ENCODE measurements at places on chromosomes 2 and 18.

DNA sequence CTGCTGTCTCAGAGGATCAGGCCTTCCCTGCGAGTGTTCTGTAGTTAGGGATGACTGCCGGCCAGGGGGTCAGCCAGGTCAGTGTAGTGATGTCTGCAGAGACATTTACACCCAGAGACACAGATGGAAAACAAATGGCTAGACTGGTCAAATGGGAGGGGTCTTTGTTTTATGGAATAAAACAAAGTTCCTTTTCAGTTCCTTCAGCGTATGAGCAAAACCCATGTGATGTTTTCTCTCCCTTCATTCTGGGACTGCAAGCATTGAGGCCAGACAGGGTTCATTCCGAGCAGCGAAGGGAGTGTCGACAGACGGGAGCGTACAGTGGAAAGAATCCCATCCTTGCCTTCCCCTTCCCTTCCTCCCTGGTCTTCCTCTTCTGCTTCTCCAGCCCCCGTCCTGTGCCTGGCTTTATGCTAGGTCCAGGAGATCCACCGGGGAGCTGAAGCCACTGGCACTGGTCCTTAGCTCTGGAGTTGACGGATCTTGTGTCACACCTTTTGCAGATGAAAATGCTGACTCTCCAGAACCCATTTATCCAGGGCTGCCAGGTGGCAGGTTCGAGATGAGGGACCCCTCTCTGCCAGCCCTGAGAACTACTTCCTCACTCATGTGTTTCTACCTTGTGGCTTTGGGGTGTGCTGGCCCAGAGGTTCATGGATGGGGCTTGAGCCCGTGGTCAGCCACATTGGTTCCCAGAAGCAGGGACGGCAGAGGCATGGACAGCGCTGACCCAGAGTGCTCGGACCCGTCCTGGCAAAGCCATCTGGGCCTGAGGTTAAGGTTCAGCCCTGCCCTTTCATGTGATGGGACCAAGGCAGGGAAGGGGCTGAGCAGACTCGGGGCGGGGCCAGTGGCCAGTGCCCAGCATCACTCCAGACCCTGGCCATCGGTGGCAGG, 24.2 kb downstream of the ITGB1BP1 start:
- no peak for DNase-seq

DNA sequence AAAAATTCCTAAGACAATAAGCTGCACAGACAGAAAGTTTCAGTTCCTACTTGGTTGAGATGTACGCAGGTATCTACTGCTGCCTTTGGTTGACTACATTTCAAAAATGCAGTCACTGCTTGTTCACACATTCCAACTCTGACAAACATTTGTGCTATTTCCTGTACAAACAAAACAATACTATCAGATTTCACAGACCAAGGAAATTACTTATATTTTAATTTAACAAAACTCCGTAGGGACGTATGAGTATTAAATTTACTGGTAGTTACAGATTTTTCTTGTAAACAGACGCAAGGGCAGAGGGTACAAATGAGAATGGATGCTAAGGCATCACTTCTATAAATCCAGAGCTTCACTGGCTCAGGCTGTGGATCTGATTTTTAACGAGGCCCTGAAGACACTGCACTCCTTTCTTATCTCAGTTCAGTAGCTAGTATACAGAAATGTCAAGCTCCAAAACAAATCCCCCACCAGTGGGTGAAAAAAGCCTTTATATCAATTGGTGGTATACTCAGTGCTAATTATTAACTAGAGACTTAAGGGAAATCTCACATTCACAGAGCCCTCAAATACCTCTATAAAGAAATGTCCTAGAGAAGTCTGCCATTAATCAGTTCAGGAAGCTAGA, 31.7 kb upstream of the TTC32 start:
- peak; percentile 66 for DNase-seq

GRCh38 chr18:23228102-23229061, 93.1 kb downstream of the CABLES1 start:
- peak; percentile 45 for DNase-seq

DNA sequence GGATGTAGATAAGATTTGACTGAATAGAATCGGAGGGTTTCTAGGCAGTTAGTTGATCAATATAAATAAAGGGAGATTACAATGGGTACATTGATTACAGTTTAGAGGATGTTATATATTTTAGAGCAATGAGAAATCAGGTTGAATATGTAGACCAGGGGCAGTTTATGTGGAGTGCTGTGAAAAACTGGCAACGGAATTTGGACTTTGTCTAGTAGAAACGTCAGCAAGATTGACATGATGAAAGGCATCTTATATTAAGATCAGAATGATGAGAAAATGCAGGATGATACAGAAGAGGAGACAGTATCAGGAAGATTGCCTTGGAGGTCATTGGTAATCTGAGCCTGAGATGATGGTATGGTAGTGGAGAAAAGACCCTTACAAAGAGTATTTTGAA, 39.9 kb downstream of the RAB10 start:
- no peak for DNase-seq

- DNase-seq: no peak
These were observed 58.9 kb downstream of the INPP4A start for GRCh38 chr2:98503481-98504105.

DNA sequence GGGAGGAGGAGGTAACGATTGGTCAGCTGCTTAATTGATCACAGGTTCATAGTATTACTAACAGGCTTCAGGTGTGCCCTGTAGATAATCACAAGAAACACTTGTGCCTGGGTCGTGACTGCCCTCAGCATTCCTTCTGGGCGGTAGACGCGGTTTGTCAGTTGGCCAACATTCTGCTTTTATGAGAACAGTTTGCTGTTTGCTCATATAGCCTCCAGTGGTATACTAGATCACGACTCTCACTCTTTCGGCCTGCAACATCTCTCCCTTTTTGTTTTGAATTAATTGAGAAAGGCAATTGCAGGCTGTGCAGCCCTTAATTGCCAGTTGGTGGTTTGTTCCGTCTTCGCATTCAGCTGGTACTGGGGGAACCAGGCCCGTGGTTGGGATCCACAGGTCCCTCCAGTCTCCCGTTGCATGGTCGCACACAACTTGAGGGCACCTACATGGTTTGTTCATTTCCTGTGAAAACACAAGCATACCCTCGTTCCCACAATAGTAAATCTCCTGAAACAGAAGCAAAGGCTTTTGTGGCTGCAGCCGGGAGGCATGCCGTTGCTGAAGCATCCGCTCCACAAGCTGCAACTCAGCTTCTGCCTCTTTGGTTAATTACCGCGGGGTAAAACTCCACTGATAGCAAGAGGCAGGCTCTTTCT, 30.3 kb upstream of the GPR17 start:
- no peak for DNase-seq

GRCh38 chr2:208985644-208986043, 438.2 kb upstream of the MAP2 start:
- no peak for DNase-seq
